ENCODE measurements at places on chromosomes 2 and 18. TPM values are rescaled to one million over a fixed set of nuclear protein-coding genes. Genes with fewer than 3 reads are reported as not detected.

LNPK gene
- 10.3 TPM for total RNA-seq

HOXD4 gene
- total RNA-seq: not detected

DSG4 gene
- not detected for total RNA-seq

ANKRD23 gene
- 3.5 TPM for total RNA-seq

CHRND gene
- total RNA-seq: not detected

GPR39 gene
- 0.63 TPM for total RNA-seq

FIGN gene
- 22.8 TPM for total RNA-seq

KIF5C gene
- total RNA-seq: 58.1 TPM

PLGLB2 gene
- total RNA-seq: not detected

SOS1 gene
- total RNA-seq: 27.0 TPM

TXNDC2 gene
- total RNA-seq: not detected

Data from H1 (cell line).